ENCODE measurements at places on chromosomes 13 and 19.

GRCh38 chr19:15532779-15533521 lies 24.6 kb downstream of the CYP4F22 start:
- no peak for DNase-seq

GRCh38 chr19:4455719-4456475 lies 1.7 kb downstream of the UBXN6 start:
- no peak for DNase-seq

DNA sequence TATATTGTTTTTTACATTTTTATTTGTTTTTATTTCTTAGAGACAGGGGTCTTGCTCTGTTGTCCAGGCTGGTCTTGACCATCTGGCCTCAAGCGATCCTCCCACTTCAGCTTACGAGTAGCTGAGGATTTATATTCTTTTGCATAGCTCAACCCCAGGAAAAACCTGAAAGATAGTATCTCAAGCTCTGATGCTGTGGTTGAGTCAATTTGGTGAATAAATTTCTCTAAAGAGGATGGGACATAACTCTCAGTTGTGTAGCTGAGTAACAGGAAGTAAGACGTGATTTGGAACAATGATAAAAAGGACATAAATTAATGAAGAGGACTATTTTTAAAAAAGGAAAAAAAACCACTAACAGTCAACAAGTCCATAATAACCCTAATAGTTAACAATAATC lies 79.8 kb upstream of the TNFSF11 start:
- DNase-seq: no peak

DNA sequence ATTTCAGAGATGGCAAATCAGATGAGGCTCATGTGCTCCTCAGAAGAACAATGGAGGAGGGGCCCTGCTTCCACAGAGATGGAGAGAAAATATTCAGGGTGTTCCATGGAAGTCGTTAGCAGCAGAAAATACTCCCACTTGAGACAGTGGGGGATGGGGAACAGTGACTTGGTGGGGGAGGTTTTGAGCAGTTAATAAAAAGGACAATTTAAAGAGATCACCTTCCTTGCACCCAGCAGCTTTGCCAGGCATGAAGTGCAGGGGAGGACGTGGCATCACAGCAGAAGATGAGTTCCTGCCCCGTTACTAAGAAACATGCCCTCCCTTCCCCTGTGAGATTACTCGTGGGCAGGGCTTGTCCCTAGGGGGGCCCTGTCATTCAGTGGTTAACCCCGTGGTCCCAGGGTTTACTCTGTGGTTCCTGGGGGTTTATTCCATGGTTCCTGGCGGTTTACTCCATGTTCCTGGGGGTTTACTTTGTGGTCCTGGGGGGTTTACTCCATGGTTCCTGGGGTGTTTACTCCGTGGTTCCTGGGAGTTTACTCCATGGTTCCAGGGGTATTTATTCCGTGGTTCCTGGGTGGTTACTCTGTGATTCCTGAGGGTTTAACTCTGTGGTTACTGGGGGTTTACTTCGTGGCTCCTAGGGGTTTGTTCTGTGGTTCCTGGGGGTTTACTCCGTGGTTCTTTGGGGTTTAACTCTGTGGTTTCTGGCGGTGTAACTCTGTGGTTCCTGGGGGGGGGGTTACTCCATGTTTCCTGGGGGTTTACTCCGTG lies 49.2 kb downstream of the TMEM255B start:
- no peak for DNase-seq

DNA sequence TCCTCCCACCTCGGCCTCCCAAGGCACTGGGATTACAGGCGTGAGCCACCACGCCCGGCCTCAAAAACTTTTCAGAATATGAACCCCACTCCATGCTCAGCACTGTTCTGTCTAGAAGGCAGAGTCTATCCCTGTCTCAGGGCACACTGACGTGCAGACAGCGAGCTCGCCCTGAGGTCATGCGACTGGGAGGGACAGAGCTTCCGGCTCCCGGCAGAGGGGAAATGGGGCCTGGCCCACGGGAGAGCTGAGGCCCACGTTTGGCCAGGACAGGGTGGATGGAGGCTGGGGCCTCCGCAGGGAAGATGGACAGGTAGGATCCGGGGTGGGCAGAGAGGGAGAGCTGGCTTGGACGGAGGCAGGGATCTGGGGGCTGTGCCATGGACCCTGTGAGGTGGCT lies 2.8 kb upstream of the AZU1 start:
- DNase-seq: no peak

GRCh38 chr19:45103156-45103507 lies 10.2 kb downstream of the PPP1R37 start:
- no peak for DNase-seq

- no peak for DNase-seq
Observed at GRCh38 chr19:15438124-15438496, 11.6 kb downstream of the WIZ start.

GRCh38 chr19:40756502-40757110 lies 5.6 kb downstream of the SNRPA start:
- DNase-seq: no peak

DNA sequence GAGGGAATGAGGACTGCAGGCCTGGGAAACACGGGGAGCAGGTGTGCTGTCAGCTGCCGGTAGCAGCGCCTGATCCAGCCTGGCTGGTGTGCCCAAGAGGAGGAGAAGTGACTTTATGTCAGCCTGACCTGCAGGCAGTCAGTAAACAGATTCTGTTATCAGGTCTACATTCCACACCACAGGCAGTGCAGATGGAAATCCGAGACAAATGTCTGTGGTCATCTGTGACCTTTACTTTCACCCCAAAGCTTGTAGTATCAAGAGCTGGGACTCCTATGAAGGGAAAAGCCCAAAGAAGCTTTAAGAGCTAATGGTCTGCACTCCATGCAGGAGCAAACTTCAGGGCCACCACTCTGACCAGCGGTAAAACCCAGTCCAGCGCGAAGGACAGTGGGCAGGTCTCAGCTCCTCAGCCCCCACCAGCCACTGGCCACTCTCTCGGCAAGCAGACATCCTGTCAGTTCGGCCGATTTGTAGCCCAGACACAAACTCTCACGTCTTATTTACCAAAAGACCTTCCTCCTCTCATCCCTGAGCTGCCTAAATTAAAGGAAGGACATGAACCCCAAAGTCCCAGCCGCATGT lies 7.7 kb downstream of the EPS15L1 start:
- DNase-seq: no peak

GRCh38 chr19:19502808-19503602 lies 12.3 kb downstream of the TSSK6 start:
- DNase-seq: no peak

- DNase-seq: no peak
Observed at GRCh38 chr13:89267734-89268133, 1596.6 kb downstream of the SLITRK5 start.

- DNase-seq: no peak
Observed at GRCh38 chr13:37107456-37107855, 2.0 kb upstream of the CSNK1A1L start.

DNA sequence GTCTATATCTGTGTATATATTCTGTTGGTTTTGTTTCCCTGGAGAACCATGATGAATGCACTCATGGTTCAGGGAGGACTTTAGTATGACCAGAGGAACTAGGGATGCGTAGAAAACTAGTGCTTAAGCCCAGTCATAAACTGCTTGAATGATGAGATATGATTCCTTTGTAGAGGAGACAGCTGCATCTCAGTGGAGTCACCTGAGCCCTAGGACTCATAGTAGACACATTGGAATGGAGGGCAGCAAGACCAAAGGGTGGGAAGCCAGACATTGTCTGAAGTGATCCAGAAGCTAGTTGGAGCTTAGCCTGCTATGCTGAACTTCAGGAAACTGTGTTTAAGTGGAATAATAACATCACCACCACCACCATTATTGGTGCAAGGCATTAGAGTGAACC lies 89.5 kb upstream of the SPATA13 start:
- DNase-seq: no peak

DNA sequence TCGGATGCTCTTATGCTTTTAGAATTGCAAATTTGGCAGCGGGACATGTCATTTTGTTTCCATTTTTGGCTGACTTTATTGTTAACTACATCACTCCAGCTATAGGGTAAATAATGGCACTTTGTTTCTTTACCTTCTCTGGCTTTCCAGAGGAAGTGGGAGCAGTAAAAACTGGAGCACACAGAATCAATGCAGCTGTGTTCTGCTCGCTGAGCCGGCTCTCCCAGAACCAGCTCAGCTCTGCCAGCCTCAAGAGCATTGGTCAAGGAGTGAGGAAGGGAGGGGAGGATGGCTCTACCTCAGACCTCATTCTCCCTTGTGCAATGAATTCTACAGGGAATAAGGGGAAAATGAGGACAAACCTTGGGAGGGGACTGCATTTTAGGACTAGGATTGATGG lies 50.5 kb upstream of the SPATA13 start:
- no peak for DNase-seq

DNA sequence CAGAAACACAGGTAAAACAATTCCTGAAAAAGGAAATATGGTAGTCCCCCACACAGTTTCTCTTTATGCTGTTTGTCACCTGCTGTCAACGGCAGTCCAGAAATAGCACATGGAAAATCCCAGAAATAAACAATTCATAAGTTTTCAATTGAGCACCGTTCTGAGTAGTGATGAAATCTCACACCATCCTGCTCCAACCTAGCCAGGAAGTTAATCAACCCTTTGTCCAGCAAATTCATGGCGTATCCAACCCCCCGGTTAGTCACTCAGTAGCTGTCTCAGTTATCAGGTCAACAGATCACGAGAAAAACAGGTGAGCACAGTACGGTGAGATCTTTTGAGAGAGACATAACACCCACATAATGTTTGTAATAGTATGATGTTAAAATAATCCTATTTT lies 74.2 kb downstream of the TUBGCP3 start:
- no peak for DNase-seq

DNA sequence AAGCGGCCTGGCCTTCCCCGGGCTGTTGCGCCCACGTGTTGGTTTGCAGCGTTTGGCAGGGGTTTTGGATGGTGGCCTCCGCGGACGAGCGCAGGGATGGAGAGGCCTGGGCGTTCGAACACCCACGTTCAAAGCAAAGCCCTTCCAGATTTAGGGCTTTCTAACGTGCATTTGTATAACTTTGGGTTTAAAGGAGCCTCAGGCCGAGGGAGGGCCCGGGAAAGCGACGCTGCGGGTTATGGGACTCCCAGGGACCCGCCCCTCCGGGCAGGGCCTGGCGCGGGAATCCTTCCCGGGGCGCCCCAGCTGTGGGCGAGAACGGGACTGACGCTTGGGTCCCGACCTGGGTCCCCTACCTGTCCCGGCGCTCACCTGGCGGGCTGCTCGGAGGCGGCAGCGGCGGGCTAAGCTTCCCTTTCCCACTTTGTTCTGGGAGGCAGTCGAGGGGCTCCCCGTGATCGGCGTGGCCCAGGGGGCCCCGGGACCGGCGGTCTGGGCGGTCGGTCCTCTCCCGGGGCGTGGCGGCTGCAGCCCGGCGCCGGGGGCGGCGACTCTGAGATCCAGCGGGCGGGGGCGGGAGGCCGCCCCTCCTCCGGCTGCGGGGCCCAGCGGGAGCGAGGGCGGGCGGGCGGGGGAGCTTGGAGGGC lies at the start of gene FBXO17:
FBXO17 (minus strand) TSS at position 529 of the 647 bp plus-strand sequence. CDS start 25,423 bp downstream, outside the sequence.
- no peak for DNase-seq

DNA sequence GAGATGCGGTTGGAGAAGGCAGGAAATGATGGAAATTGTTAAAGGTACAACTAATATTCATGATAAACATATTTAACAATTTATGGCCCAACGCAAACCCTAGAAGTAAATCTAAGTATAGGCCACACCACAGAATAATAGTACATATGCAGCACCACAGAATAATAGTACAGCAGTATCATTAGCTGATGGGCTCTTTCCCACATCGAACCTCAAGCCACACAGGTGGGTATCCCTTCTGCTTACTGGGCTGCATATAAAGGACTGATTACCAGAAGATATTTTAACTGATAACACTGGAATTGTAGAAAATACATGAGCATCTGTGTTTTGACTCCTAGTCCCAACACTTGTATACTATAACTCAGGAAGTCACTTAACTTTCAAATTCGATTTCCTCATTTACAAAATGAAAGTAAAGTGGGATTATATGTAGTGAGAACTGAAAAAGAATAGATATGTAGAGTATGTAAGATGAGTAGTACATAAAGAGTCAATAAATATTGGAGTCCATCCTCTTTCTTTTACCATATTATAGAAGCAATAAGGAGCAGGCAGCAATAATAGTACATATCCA lies 91.5 kb downstream of the TSC22D1 start:
- DNase-seq: no peak

DNA sequence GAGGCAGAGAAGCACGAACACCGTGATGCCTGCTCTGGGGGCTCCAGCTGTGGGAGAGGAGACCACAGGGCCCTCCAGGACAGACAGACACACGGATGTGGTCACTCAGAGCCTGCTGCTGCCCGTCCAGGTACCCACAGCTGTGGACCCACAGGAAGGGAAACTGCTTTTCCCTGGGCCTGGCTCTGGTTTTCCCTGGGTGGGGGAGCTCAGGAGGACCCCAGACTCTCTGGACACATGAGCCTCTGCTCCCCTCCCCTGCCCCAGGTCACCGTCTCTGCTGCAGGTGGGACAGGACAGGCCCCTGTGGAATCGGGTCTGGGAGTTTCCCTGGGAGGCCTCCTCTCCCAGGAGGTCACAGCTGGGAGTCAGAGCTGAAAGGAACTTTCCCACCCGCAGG lies 7.3 kb downstream of the LILRA4 start:
- no peak for DNase-seq

GRCh38 chr13:40152145-40152544 lies 496.7 kb downstream of the COG6 start:
- DNase-seq: no peak

GRCh38 chr19:49421039-49421877 lies 2.0 kb downstream of the PTH2 start:
- no peak for DNase-seq

DNA sequence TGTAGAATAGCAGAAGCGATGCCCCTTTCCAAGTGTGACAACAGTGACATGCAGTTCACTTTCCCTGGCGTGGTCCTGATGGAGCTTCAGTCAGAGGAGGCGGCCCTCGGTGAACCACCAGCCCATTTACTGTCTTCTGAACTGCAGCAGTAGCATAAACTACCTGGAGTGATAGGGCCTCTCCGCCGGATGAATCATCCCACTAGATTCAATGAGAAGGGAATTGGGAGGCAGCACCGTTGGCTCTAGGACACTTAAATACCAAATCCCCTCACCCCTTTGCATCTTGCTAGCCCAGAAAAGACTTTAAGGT lies 112.8 kb upstream of the GPR12 start:
- DNase-seq: no peak

GRCh38 chr19:16002406-16003384 lies 53.9 kb downstream of the OR10H4 start:
- DNase-seq: no peak

- no peak for DNase-seq
Observed at GRCh38 chr19:45464852-45465441, 2.8 kb upstream of the FOSB start.

GRCh38 chr19:35642798-35643254 lies 1.3 kb downstream of the ETV2 start:
- DNase-seq: no peak

- no peak for DNase-seq
Observed at GRCh38 chr19:33410915-33411401, 37.4 kb downstream of the CEBPG start.

DNA sequence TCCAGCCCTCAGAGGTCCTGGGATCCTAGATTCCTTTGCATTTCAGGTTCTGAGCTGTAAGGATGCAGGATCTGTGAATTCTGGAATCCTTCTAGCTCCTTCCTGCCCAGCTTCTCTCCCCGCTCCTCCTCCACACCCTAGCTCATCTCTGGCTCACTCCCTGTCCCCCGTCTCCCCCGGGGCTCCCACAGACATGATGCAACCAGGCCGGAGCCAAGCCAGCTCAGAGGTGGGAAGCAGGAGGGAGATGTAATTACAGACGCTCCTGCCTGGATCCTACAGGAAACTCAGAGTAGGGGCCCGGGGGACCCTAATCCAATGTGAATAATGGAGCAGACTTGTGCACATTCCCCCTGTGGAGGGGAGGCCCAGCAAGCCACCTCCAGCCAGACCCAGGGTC lies 4.5 kb downstream of the GNG8 start:
- no peak for DNase-seq

- DNase-seq: no peak
Observed at GRCh38 chr13:94556621-94557020, 39.3 kb downstream of the TGDS start.
